ENCODE measurements at places on chromosomes 13 and 19.

GRCh38 chr19:17404015-17404414 lies 1.4 kb downstream of the BST2 start:
- DNase-seq: no peak

DNA sequence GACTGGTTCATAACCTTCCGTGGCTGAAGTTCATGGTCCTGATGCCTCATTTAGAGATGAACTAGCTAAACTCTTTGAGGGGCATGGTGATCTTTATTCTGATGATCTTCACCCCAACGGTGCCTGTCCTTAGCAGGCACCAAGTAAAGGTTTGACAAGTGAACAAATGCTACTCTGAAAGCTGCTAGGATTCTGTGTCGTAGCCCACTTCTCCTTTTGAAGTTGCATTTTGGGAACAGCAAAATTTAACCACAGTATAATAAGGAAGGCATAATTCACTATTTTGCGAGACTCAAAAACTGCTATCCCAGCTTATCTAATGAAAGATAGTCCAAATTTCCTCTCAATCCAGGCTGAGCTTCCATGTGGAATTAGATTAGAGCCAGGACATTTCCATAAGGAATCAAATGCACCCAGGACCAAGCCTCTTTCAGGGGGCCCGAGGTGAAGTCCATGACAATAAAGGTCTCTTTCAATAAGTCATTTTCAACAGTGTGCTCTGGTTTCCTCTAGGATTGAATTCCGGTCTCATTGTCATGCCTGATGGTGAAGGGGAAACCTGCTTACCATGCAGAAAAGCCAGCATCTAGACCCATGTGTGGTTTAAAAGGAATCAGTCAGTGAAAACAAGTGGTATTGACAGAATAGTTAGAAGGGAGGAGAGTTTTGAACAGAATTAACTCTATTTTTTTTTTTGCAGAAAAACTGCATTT lies 23.1 kb downstream of the SIAH3 start:
- no peak for DNase-seq

- no peak for DNase-seq
Observed at GRCh38 chr13:28049215-28049614, 51.2 kb downstream of the FLT3 start.

GRCh38 chr13:113399755-113400149 lies 35.8 kb upstream of the GRTP1 start:
- DNase-seq: no peak

DNA sequence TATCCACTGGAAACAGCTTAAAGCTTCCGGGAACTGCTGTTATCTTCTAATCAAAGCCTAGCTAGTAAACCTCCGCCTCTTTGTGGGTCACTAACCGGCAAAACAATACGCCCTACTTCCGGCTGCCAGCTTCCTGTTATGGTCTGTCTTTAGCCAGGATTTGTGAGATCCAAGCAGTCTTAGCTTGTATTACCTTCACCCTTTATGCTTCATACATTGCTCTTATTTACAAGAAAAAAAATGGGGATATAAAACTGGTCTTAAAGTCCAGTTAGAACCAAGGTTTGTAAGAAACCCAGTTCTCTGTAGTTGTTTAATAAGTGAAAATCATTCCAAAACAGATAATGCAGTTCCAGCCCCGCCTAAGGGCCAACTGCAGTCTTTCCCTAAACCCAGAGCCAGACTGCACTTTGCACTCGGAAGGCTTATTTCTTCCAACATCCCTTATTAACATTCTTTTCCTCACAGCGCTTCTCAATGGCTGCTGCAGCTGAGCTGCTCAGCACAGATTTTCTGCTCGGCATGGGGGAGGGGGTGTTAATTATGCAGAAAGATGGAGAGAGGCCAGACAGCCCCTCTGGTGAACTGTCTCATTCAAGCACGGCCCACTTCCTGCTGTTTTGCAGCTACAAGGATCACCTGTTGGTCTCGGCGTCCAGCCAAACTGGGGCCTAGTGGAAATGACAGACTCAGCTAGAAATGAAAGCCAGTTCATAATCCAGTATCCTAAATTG lies 368.4 kb downstream of the KLF12 start:
- DNase-seq: peak; percentile 70

- DNase-seq: peak; percentile 71
Observed at GRCh38 chr19:12867120-12868099, 13.8 kb downstream of the DNASE2 start.

DNA sequence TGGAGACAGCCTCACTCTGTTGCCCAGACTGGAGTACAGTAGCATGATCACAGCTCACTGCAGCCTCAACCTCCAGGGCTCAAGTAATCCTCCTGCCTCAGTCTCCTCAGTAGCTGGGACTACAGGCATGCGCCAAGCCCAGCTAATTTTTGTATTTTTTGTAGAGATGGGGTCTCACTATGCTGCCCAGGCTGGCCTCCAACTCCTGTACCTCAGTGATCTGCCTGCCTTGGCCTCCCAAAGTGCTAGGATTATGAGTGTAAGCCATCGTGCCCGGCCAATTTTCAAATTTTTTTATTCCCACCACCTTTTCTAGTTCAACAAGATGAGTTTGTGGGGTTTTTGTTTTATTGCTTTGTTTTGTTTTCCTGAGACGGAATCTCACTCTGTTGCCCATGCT lies 31.7 kb downstream of the XPO4 start:
- DNase-seq: no peak

GRCh38 chr13:94331281-94331680 lies 148.2 kb downstream of the DCT start:
- DNase-seq: no peak

DNA sequence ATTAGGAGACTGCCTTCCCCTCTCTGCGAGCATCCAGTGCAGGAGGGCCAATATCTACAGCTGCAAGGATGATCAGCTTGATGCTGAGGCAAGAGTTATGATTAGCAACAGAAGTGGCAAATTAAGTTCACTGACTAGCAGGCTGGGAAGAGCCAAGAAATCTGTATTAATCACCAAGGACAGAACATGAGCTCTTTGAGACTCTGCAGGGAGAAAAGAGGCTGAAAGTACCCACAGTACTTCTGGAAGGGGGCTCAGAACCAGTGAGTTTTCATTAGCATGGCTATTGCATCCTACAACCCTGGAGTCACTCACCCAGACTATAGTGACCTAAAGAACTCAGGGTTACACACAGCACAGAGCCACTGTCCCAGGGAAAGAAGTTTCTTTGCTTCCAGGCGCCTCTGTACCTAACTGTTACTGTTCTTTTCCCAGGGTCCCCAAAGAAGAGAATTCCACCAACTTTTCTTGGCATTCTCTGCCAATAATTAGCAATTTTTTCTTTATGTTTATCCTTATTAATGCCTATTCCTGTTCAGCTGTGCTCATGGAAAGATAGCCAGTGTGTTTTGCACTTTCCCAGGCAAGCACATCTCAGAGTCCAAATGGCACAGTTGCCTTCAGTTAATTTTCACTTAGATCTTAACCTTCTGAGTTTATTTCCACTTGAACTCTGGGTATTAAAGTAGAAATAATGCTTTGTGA lies 25.8 kb upstream of the MEDAG start:
- DNase-seq: no peak

DNA sequence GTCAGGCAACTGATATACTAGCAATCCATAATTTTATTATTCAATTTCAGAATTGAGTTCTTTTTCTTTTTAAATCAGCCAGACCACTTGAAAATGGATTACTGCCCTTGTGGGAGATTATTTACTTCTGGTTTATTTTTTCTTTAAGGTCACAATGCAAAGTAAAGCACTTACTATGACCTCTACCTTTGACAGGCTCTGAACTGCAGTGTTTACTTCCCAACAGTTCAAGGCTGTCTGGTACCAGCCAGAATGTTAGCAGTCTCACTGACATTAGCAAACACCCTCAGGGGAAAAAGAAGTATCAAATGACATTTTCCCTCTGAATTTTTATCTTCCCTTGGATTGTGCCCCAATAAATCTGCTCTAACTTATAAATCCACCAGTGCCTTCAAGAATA lies 57.5 kb downstream of the RAP2A start:
- no peak for DNase-seq

DNA sequence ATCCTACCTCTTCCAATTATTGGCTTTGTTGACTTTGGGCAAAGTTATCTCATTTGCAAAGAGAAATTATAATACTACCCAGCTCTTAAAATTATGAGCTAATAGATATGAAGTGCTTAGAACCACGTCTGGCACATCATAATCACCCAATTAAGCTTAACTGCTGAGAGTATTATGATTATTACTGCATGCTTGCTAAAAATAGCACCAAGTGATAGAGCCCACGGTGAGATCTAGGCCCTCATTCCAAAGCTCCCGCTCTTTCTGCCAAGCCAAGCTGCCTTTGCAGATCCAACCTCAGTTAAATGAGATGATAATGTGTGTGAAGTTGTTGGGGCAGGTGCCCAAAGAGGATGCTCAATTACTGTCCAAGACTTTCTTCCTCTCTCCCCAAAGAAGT lies 6.5 kb upstream of the EDDM13 start:
- no peak for DNase-seq

GRCh38 chr19:53867225-53868090 lies at the start of gene MYADM:
TSS of gene MYADM (plus strand) at chr19:53867883. CDS start at chr19:53873530, 5,647 bp downstream.
- peak; percentile 97 for DNase-seq

DNA sequence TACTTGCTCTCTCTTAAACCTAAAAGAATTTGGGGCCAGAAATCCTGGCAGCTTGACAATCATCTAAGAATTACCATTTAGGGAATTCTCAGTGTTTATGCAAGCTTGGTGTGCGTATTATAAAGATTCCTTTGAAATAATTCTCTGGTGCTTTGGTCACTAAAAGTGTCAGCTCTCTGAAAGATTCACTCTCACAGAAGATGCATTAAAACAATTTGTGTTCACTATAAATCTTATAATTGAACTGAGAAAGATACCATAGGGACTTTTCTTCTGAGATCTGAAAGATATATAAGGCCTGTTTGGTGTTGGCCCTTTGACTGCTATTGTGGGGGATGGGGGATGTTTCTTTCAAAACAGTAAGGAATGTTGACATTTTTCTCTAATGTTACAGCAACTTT lies 27.3 kb downstream of the EPSTI1 start:
- no peak for DNase-seq

DNA sequence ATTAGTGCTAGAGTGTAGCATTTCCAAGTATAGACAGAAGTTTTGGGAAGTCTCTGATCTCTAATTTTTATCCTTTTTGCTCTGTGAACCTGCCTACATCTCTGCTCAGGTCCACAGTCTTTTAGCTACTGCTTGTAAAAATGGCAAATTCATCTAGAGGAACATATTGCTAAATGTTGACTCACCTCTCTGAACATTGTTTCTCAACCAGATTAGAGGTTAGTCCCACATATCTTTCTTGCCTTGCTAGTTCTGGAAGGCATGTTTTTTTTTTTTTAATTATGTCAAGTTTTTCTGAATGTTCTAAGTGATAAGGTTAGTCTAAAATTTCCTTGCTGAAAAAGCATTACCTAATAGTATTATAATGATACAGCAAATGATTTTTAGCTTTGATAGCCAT lies 2889.6 kb upstream of the PCDH20 start:
- DNase-seq: no peak

DNA sequence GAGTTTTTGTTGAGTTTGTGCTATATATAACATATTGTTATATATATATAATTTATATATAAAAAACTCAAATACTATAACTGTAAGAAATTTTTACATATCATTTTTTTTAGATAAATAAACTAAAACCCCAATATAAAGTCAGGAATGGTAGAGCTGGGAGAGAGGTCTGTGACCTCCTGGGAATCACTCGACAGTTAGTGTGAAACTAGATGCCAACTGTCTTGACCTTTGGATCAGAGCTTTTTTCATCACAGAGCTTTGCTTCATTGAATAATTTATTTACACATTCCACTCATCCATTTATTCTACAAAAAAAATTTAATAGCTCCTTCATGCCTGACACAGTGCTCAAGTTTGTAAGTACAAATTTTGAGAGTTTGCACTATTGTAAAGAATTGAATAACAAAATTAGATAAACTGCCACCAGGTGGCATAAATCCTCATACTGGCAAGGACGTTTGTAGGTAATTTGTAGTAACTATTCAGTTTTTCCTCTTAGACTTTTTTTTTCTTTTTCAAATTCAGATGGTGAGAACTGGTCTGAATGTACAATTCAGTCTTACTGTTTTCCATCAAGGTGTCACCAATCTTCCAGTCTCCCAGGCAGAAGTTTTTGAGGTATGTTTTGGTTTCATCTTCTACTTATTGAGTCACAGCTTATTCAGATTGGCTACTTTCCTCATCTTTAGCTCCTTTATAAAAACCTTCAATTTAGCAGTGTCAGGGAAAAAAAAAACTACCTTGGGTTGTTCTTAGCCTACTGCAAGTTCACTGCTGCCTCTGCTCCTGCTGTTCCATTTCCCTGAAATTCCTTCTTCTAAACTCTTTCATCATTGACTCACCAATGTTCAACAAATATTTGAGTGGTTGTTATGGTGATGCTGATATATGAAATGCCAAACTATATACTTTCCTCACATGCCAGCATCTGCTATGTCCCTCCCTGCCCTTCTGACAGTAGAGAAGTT lies 28.7 kb downstream of the LACC1 start:
- no peak for DNase-seq

GRCh38 chr19:35449359-35450043 lies 1.4 kb downstream of the FFAR2 start:
- DNase-seq: no peak

DNA sequence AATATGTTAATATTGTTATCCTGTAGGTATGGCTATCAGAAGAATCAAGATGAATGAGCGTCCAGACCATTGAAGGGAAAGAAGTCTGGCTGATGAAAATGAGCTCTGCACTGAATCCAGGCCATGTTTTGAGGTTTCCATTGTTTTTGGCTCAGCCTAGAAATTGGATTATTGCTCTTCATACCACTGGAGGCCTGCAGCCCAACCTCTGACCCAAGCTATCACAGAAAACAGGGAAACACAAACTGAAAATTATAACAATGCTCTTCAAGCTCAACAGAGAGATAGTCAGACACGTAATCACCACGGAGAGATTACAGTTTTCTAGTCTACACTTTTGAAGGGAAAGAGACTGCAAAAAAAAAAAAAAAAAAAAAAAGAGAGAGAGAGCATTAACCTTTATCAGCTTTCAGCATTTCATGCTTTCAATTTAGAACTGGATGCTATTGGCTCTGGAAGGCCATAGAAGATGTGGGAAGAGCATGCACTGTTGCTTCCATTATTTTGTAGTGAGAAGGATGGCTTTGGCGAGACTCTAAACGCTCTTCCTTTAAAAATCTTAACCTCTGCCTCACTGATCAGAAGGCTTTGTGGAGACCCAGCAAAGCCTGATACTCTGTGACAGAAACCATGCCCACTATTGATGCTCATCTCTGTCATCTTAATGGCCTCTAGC lies 10.8 kb downstream of the EDNRB start:
- DNase-seq: no peak

GRCh38 chr19:15769586-15769985 lies 17.9 kb upstream of the OR10H5 start:
- DNase-seq: no peak

DNA sequence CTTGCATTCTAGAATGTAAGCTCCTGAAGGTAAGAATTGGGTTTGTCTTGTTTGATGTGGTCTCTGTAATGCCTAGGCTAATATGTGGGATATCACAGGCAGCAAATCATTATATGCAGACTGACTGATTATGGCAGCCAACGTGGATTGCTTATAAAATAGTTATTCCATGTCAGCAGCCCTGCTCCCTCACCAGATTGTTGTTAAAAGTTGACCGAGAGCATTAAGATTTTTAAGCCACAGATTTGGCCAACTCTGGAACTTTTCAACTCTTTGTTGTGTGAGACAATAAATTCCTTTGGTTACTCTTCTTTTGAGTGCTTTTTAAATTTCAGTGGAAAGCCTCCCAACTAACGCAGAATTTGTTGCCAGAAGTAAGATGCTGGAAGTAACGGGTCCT lies 92.6 kb upstream of the FAM216B start:
- DNase-seq: no peak

- no peak for DNase-seq
Observed at GRCh38 chr19:35013820-35014754, 14.0 kb downstream of the GRAMD1A start.

Data from CMK (cell line).